AG09319 (cell line): ENCODE measurements at places on chromosomes 3 and 15.

DNA sequence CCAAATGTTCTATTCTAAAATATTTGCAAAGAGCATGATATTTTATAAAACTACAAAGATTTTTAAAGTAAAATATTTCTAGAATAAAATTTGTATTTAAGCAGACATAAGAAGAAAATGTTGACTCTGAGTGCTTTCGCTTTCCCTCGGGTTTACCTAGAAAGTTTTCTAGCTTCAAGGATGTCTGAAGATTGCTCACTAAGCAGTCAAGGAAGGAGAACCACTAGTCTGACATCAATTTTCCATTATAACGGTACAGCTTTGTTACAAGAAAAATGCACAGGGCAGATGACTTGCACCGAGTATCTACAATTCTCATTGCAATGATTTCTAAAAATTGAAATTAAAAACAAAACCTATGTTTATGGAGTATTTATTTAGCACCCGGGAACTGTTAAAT is 14.2 kb downstream of the GPR15 start:
- no peak for DNase-seq

GRCh38 chr15:56886363-56886931 is 32.0 kb upstream of the TCF12 start:
- no peak for DNase-seq

GRCh38 chr3:120726791-120727190 is 15.5 kb downstream of the RABL3 start:
- DNase-seq: no peak

- peak; percentile 99 for DNase-seq
Observed at GRCh38 chr3:177478170-177478867, 281.0 kb upstream of the TBL1XR1 start.

DNA sequence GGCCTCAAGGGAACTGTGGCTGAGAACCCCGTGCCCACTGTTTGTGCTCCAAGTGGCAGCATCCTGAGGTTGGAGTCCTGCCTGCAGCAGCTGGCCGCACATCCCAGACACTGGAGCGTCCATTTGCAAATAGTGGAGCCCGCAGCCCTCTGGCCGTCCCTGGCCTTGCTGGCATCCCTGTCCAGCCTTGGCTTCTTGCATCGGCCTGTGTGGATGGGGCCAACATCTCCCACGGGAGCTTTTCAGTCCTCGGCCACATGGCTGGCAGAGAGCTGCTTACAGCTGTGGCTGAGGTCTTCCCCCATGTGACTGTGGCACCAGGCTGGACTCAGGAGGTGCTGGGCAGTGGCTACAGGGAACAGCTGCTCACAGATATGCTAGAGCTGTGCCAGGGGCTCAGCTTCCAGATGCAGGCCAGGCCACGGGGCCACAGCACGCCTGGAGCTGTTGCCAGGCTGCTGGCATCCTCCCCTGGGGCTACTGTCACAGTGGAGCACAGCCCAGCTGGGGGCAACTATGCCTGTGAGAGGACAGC is 71.2 kb downstream of the FAM43A start:
- DNase-seq: no peak

DNA sequence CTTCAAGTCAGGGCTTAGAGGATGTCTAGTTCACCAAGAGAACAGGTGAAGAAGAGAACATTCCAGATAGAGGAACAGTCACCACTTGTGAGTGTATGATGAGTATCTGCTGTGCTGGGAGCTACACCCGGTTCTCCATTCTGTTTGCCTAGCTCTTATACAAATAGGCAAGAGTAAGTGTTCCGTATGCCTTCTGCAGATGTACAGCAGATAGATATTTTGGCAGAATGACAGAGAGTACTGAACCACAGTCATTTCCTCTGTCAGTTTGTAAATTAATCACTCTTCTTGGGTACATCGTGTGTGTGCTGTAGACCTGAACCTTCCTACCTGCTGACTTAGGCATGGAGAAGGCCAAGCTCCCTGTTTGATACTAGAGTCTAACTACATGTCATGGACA is 108.3 kb upstream of the CTDSPL start:
- DNase-seq: no peak

DNA sequence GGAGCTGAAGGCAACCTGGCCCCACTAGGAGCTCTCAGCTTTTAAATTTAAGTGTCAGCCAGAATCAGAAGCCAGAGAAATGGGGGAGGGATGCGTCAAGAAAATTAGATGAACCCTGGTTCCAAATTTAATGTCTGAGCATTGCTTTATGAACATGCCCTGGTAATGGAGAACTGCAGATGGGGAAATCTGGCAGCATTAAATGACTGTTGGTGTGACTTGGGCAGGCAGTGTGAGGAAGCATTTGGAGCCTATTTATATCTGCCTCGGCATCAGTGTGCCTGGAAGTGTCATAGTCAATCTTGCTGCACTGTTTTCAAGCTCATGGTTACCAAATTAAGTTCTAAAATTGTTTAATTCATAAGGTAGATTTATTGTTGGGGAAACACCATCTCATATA is 29.0 kb downstream of the NME9 start:
- DNase-seq: no peak
